Foreskin keratinocyte (primary cell): ENCODE measurements at places on chromosomes 2 and 18. TPM values are rescaled to one million over a fixed set of nuclear protein-coding genes. Genes with fewer than 3 reads are reported as not detected.

IL1F10 gene
- total RNA-seq: not detected in 2 replicates

ME2 gene
- total RNA-seq: 40.2 and 45.1 TPM in 2 replicates

NEU2 gene
- not detected in 2 replicates for total RNA-seq

AGXT gene
- total RNA-seq: not detected in 2 replicates

- DNase-seq: peak; percentile 98
Observed at GRCh38 chr18:22465859-22466457, 48.2 kb upstream of the CTAGE1 start.

GRCh38 chr18:2654928-2655177, 673 bp upstream of the SMCHD1 start:
- DNase-seq: no peak

DNA sequence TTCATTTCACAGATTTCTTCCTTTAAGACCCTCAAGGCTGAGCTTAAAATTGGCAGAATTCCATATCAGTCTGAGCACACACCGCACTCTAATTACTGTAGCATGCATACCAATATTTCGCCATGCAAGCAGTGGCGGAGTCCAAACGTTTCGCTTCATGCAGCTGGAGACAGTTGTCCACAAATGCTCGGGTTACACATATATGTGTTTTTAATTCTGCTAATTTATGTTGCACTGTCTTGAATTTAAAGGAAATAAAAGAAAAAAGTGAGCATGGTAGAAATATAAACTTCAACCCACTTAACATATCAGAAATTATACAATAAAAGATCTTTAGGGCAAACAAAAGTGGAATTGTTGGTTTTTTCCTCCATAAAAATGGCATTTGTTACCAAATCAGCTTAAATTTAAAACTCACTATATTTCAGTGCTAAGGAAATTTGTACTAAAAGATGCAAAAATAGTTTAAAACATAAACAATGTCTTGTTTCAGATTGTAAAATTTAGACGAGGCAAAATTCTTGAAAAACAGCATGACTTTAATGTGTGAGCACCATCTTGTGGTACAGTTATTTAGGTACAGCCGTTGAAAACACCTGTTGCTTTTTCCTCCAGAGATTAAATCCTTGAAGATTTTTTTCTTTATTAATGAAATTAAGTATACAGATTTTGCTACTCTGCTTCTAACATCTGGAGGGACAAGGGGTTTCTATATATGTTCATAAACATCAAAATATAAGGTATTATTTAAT, 24.1 kb upstream of the KANSL1L start:
- peak; percentile 18 for DNase-seq
